ENCODE measurements at places on chromosomes 4 and X.

GRCh38 chr4:52984462-52984881 lies 122.4 kb downstream of the RASL11B start:
- no peak for DNase-seq

DNA sequence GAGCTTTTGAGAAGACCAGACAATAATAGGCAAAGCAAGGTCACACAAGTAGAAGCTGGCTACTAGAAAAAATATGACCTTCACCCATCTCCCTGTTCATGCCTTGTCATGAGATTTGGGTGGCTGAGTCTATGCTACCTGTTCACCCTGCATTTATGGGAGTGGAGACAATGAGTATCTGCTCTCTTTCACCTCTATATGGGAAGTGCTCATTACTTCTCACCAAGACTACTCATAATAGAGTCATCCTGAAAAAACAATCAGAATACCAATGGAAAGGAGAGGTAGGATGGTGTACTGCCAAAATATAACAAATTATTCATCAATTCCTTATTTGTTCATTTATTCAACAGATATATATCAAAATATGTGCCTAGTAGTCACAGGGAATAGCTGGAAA lies 921.8 kb upstream of the INTU start:
- no peak for DNase-seq

- DNase-seq = no peak
Observed at GRCh38 chrX:101484135-101484534, 1.1 kb upstream of the ARMCX4 start.

DNA sequence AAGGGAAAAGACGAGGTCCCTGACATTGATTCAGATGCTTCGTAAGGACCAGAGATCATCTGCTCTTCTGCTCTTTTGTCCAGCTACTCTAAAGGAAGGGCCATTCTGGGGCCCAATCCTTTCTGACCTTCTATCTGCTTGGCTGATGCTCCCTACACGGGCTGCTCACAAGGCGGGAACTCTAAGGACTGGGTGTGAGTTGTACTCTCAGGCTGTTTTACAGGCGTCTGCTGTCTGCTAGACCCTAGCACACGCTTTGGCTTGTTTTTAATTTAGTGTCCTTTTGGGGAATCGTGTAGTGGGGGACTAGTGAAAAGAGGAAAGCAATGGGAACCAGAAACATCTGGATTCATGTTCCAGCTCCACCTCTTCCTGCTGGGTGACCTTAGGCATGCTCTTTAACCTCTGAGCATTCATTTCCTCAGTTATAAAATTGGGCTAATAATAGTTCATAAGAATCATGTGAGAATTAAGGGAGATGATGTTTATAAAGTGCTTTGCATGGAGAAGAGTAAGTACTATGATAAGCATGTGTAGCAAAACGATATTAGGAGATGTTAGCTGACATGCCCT lies 53.1 kb downstream of the CASP3 start:
- no peak for DNase-seq

GRCh38 chr4:19774690-19775256 lies 476.9 kb upstream of the SLIT2 start:
- no peak for DNase-seq

GRCh38 chr4:55661398-55662056 lies 25.4 kb upstream of the NMU start:
- no peak for DNase-seq

DNA sequence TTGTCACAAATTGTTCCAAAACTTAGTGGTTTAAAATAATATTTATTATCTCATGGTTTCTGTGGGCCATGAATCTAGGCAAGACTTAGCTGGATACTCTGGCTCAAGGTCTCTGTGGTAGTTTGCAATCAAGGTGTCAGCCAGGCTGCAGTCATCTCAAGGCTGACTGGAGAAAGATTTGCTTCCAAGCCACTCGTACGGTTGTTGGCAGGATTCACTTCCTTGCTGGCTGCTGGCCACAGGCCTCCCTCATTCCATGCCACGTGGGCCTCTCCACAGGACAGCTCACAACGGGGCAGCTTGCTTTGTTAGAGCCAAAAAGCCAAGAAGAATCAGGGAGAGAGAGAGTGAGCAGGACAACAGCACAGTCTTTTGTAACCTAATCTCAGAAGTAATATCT lies 101.4 kb downstream of the WWC2 start:
- no peak for DNase-seq

DNA sequence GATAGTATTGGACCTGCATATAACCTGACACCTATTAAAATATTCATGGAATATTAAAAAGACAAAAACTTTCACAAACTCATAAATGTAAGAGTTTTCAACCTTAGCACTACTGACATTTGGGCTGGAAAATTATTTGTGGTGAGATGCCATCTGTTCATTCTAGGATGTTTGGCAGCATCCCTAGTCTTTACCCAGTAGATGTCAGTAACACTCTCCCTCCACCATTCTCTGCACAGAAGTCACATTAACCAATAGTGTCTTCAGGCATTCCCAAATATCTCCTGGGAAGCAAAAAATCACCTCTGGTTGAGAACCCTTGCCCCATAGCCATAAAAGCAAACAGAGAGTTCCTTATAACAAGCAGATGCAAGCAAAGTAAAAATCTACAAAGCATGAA lies 41.4 kb upstream of the NDST4 start:
- no peak for DNase-seq

- DNase-seq = no peak
Observed at GRCh38 chr4:176422001-176422400, 102.2 kb downstream of the SPCS3 start.

GRCh38 chrX:109990582-109991276 lies 12.2 kb upstream of the TMEM164 start:
- DNase-seq = no peak

DNA sequence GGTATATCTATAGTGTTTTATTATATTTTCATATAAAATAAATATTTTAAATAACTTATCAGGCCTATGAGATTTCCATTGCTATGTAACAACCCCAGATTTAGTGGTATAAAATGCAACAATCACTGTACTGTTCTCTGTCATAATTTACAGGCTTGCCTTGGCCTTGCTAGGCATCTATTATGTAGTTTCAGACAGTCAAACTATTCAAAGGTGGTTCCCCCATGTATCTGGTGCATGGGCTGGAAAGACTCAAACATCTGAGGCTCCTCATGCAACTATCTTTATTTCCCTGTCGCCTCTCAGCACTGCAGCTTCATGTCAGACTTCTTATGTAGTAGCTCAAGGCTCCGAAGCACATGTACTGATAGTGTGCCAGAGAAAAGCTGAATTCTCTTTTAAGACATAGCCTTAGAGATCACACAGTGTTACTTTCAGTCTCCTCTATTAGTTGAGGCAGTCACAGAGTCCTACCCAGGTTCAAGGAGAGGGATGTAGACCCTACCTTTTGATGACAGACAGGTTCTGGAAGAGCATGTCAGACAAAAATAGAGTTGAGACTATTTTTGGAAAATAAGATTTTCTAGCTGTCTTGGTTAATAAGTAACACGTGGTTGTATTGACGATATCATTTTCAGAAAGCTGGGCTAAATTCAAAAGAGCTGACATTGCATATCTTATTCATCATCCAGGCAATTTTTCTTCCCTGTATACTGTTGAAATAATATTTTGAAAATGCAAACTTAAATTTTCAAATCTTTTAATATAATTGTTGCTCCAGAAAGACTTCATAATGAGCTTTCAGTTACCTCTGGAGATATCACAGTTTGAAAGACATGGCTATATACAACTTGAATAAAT lies 19.4 kb downstream of the MTTP start:
- no peak for DNase-seq

DNA sequence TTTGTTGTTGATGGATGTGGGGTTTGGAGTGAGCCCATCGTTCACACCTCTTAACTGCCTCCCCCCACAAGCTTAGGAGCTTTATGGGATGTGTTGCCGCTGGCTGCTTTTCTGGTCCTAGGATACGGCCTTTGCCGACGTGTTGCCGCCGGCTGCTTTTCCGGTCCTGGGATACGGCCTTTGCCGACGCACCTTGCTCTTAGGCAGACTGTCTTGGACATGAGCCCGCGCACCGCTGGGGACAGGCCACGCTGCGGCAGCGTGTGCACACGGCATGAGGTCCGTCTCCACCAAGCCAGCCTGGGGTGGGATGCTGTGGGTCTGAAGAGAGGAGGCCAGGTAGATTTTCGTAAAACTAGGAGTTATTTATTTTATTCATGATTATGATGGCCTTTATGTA lies 14.2 kb downstream of the RGS12 start:
- no peak for DNase-seq

DNA sequence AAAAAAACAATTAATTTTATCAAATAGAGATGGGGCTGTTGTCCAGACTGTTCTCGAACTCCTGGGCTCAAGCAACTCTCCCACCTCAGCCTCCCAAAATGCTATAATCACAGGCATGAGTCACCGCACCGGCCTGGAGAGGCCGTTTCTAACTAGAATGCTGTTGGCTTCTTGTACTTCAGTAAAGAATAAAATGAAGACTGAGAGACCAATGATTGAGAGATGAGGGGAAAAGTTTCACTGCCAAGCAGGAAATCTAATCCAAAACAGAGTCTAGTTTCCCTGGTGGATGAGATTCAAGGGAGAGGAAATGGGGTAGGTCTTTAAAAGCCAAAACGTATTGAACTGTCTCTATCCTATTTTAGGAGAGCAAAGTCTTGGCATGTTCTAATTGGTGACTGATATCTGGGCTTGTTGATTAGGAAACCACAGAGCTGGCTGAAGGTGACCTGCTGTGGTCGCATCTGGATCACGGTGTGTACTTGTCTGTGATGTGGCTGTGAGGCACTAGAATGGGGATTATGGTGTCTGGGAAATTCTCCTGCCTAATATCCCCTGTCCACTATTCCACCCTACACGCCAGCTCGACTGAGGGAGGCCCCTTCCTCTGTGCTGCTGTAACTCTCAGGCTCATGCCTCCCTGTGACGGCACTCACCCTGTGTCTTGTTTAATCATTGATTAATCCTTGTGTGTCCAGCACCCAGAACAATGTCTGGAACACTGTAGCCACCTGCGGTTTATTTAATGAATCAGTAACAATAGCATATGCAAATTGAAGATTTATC lies 15.0 kb upstream of the TRIM2 start:
- DNase-seq = no peak

DNA sequence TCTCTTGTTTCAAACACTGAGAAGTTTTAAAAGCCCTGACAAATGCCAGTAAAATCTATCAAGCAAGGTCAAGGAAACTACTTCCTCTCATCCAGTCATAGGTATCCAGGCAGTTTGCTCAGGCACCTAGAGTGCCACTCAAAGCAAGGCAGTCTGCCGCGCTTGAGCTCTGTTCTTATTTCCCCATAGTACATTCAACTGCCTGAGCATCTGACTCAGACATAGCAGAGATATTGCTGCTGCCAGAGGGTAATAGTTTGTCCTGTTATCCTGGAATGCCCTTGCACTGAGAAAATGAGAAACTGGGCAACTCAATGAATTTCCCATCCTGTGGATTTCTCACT lies 16.1 kb upstream of the ATP8A1 start:
- peak; percentile 42 for DNase-seq

DNA sequence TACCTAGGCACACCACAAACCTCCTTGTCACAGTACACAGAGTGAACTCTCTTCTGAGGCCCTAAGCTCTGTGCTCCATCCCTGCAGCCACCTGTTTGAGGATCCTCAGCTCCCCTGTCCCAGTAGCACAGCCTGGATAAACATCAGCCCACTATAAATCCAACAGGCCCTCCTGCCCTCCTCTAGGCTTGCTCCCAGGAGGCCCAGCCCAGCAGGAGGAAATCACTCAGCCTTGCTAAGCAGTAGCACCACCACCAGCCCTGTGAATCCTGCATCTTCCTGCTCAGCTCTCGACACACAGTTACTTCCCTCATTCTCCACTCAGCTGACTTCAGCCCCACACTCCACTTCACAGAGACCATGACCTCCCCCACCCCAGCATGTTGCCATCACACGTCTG lies 273.9 kb downstream of the BCOR start:
- DNase-seq = no peak

DNA sequence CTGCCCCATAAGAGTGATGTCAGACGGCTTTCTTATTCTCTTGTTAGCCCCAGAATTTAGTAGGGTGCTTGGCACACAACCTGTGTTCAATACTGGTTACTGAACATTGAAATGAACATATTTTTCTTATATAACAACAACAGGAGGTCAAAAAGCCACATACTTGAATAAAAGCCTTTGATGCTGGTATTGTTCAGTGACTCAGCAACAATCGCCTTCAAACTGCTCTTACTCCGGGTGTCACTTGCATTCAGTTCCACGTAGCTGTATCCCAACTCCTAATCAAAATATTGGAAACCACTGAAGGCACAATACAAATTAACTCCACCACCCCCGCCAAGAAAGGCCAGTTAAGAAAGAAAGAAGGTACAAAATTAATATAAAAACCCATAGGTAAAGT lies 61.5 kb downstream of the RFC1 start:
- DNase-seq = no peak

DNA sequence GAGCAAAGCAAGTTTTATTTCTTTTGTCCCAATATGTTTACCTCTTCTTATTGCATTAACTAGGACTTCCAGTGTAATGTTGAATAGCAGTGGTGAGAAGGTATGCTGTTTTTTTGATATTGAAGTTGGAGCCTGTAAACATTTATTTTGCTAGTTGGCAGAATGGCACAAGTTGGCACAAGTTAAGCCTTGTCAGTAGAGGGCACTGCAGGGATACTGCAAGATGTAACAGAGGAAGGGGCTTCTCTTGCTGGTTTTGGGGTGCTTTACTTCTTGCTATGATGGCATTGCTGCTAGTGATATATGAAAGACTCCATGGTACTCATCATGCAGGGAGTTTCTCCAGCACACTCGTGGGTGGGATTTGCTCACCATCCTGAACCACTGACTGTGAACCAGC lies 327.3 kb upstream of the ARX start:
- no peak for DNase-seq

DNA sequence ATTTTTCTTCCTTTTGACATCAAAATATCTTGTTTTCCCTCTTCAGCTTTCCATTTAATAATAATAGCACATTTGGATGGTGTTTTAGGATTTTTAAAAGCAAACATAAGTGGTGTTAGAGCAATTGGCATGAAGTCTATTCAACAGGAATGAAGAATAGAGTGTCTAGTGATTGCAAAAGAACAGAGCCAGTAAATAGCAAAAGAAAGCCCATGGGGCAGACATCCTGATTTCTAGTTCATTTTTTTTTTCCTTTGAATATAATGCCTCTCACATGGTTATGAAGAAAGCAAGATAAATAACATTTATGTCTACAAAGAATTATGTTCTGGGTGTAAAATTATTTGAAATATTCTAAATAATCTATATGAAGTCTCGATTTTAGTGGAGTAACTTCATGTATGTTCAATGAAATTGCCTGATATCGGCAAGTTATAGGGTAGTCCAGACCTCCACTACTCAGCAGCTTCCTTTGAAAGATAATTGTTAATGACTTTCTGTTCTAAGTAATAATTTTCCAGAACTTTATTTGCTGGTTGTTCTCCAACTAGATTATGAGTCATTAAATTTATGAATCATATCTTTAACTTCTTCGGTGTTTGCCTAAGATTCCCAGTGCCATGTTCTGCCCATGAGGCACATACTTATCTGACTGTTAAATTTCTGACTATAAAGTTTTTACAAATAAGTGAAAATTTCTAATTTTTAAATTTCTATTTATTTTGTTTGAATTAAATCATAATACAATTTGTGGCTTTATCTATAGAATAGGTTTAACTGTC lies 587.9 kb downstream of the TLL1 start:
- DNase-seq = no peak

- peak; percentile 17 for DNase-seq
Observed at GRCh38 chr4:93334003-93334402, 494.6 kb upstream of the ATOH1 start.

Data from right lung (tissue), 10 donors.